ENCODE measurements at places on chromosomes 7 and 10.

DNA sequence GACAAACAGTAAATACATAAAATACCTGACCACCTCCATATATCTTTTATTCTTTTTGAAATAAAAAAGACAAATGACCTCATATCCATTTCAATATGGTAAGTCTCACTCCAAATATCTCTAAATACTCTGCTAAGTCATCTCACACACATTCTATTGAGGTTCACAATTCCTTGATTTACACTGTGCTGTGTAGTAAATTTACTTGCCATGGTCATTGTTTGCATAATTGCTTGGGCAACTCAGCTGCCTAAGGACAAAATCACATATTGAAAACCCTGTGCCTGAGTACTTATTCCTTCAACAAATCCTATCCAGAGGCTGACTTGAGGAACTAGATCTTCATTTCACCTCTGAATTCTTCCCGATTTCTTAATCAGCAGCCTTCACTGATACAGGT is 176.4 kb downstream of the THSD7A start:
- DNase-seq: no peak

GRCh38 chr7:115410972-115411686 is 489.2 kb downstream of the MDFIC start:
- DNase-seq: no peak

- DNase-seq: no peak
Measured at GRCh38 chr10:83917537-83918506, 221.5 kb upstream of the GHITM start.

- no peak for DNase-seq
Measured at GRCh38 chr10:133028956-133029355, 58.8 kb upstream of the ADGRA1 start.

- DNase-seq: no peak
Measured at GRCh38 chr10:58014436-58014835, 253.3 kb downstream of the IPMK start.

- no peak for DNase-seq
Measured at GRCh38 chr7:143049362-143049761, 2.8 kb upstream of the OR6V1 start.

GRCh38 chr10:51141010-51141409 is 66.7 kb downstream of the PRKG1 start:
- DNase-seq: no peak

GRCh38 chr7:83798489-83798888 is 149.6 kb upstream of the SEMA3E start:
- no peak for DNase-seq

DNA sequence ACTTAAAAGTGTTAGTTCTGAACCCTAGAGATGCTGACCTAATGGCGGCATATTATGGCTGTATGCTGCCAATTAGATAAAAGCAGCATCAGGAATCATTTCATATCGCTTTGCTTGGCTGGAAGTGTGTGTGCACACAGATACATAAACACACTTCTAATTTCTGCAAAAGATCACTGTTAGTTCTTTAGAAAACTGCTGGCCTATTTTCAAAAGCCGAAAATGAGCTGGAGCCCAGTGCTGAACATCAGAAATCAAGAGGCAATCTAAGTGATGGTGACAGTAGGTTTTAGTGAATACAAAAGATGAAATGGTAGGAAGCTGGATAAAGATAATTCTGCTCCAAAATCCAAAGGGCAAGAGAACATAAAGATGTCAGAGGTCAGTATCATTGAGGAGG is 745.8 kb upstream of the LRRTM3 start:
- no peak for DNase-seq

GRCh38 chr7:39172137-39172536 is 194.4 kb downstream of the POU6F2 start:
- no peak for DNase-seq

- no peak for DNase-seq
Measured at GRCh38 chr7:140398821-140399220, 491 bp upstream of the SLC37A3 start.

- no peak for DNase-seq
Measured at GRCh38 chr10:94218493-94219183, 144.1 kb downstream of the NOC3L start.

GRCh38 chr10:128879441-128880140 is 587.5 kb upstream of the MGMT start:
- no peak for DNase-seq

GRCh38 chr10:95616446-95616845 is 40.1 kb downstream of the ALDH18A1 start:
- no peak for DNase-seq

- DNase-seq: no peak
Measured at GRCh38 chr10:73991884-73992245, 6.1 kb upstream of the VCL start.

DNA sequence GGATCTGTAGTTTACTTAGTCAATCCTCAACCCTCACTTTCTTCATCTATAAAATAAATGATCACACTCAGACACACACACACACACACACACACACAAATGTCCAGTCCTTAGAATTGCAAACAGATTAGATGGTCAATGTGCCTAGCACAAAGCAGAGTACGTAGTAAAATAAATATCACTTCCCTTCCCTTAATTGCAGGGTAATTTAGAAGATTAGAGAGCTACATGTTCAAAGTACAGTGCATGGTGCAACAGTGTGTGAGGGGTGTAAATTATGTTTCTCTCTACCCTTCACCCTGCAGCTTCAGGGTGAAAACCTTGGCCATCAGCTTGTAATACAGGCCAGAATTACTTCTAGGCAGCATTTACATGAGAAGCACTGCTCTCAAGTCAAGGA is 187.0 kb upstream of the GHITM start:
- no peak for DNase-seq

DNA sequence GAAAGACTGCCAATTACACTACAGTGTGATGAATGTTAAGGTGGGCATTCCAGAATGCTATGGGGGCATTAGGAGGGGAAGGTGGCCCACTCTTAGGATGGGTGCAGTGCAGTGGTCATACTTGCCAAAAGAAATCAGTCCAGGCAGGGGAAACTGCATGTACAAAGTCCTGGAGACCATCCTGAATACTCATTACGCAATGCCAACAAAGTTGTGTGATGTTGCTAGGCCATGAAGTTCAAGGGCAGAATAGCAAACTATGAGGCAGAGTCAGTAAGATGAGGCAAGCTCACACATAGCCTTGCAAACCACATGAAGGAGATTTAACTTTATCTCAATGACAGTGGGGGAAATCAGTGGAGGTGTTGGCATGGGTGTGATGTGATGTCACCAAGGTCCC is 49.8 kb upstream of the SLC35B4 start:
- DNase-seq: no peak

DNA sequence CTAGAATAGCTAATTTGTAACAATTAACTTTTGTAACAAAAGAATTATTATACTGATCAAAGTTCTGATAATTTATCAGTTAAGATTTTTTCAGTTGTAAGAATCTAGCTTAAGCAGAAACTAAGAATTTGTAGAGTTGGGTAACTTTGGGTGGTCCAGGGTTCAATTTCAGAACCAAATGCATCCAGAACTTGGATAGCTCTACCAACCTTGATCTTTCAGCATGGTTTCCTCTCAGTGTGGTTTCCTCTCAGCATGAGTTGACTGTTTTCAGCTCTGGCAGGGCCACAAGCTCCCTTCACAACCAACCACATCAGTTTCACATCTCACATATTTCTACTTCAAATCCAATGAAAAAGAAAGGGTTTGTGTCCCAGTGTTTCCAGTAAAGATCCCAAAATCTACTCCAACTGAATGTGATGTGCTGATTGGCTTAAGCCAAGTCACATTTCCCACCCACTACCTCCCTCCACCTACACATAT is 3.3 kb upstream of the FAS start:
- no peak for DNase-seq

- no peak for DNase-seq
Measured at GRCh38 chr10:124849111-124849773, 47.6 kb downstream of the ABRAXAS2 start.

- DNase-seq: no peak
Measured at GRCh38 chr7:70426249-70426880, 705.6 kb upstream of the GALNT17 start.

Measured in cortex of kidney (tissue), 1 donor.